ENCODE measurements at places on chromosomes 13 and 19.

DNA sequence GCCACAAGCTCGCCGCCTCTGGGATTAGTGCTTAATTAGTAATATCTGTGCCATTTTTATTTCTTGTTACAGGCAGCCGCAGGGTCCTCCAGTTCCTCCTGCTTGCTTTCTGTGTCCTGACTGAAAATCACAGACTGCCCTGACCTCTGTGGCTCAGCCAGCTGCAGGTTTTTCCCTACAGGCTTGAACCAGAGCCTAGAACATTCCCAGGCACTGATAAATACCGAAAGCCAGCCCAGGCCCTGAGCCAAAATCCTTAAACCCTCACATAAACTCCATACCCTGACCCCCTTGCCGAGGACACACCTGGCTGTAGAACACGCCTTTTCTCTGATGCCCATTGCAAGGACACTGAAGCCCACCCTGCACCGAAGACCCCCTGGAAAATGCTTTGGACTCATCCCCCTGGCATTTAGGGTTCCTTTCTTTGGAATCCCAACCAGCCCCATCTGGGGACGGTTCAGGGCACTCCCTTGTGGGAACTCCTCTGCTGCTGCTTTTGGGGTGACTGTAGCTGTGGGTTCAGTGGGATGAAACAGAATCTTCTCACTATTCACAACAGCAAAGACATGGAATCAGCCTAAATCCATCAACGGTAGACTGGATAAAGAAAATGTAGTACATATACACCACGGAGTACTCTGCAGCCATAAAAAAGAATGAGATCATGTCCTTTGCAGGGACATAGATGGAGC is 15.5 kb downstream of the DPP9 start:
- no peak for DNase-seq

DNA sequence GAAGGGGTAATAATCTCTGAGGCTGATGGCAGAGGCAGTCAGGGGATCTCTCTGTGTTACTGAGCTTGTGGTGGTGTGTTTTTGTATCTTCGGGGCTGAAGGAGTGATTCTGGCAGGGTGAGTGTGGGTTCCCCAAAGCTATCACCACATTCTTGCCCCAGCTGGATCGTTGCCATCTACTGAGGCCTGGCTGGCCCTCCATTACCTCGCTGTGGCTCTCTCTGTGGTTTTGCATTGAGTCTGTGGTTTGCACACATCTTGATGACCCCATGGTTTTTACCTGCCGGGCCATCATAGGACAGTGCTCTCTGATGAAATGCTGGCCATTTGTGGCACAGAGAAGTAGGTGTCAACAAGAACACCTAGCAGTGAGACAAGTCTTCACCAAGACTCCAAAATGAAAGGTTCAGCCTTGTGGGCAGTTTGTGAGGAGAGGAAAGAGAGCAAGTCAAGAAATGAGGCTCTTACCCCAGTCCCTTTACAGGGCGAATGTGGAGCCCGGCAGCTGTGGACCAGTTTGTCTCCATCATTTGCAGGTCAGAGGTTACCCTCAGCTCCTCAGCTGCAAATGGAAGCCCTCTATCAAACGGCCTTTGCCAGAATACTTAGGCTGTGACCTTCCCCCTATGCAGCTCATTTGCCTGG is 69.0 kb upstream of the NPAS1 start:
- DNase-seq = no peak

- no peak for DNase-seq
These were observed 13.6 kb downstream of the HAUS8 start for GRCh38 chr19:17061691-17062090.

- no peak for DNase-seq
These were observed 51.3 kb downstream of the COL4A2 start for GRCh38 chr13:110358381-110358780.

GRCh38 chr19:42271045-42271419 is 2.0 kb downstream of the CIC start:
- no peak for DNase-seq

- no peak for DNase-seq
These were observed 86.5 kb downstream of the PCDH9 start for GRCh38 chr13:67143544-67144115.

- DNase-seq = no peak
These were observed 88.2 kb downstream of the STK24 start for GRCh38 chr13:98488736-98489135.

DNA sequence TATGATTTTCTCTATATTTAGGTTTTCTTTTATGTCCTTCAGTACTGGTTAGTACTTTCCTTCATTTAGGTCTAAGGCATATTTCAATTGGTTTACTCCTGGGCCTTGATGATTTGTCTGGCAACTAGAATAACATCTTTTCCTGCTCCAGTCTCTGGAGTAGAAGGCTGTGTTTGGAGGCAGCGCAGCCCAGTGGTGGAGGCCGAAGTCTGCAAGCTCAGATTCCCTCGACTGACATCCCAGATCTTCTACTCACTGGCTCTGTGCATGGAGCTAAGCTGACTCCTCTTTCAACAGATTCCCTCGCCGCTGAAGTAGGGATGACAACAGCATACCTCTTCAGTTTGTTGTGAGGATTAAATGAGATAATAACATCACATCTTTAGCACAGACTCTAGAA is 141.0 kb downstream of the RAP2A start:
- DNase-seq = no peak

DNA sequence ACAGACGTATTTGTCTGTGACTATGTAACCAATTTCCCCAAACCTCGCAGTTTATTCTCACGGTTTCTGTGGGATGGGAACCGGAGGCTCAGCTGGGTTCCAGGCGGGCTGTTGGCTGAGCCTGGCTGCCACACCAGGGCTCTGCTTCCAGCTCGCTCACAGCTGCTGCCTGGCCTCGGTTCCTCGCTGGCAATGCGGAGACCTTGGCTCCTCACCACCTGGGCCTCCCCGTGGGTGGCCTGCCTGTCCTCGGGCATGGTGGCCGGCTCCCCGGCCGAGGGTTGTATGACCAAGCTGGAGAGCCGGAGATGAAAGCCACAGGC is 218.9 kb upstream of the MAB21L1 start:
- no peak for DNase-seq

DNA sequence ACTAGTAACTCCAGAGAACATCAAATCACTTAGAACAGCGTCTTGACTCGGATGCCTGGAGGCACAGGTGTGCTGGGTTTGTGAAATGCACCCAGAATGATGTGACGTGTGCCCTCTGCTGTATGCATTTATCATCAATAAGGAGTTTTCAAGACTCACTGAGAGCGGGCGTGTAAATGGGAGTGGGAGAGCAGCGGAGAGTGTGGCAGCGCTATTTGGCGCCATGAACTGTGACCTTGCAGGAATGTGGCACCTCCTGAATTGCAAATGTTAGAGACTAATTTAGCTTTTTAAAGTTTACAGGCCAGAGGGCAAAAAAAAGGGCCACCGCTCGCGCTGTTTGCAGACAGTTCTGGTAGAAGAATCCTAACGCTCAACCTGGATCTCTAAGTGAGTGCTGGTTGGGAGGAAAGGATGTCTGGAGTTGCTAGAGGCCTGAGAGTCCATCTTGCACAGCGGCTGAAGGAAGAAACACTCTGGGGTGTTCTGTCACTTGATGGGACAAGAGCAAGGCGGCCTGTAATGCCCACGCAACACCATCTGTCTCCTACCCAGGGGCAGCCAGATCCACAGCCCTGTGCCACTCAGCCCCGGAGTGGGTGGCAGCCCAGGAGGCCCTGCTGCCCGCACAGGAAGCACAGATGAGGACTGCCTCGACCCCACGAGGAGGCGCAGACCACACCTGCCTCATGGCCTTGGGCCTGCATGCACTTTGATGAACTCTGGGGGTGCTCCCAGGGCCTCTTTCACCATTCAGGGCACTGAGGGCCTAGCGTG is 19.7 kb downstream of the RANBP3 start:
- DNase-seq = no peak

GRCh38 chr13:28659621-28659970 is 666 bp downstream of the POMP start:
- no peak for DNase-seq

DNA sequence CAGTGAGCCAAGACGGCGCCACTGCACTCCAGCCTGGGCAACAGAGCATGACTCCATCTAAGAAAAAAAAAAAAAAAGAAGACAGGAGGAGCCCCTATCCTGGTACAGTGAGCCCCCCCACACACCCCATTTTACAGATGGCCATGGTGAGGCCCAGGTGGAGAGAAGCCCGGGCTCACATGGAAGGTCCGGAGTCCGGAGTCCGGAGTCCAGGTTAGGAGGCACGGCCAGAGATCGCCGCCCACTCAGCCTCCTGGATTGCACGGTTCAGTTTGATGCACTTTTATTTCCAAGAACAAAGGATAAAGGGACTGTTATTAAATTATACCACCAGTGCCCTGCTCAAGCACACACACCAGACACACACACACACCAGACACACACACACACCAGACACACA is 11.3 kb upstream of the BTBD2 start:
- DNase-seq = no peak

DNA sequence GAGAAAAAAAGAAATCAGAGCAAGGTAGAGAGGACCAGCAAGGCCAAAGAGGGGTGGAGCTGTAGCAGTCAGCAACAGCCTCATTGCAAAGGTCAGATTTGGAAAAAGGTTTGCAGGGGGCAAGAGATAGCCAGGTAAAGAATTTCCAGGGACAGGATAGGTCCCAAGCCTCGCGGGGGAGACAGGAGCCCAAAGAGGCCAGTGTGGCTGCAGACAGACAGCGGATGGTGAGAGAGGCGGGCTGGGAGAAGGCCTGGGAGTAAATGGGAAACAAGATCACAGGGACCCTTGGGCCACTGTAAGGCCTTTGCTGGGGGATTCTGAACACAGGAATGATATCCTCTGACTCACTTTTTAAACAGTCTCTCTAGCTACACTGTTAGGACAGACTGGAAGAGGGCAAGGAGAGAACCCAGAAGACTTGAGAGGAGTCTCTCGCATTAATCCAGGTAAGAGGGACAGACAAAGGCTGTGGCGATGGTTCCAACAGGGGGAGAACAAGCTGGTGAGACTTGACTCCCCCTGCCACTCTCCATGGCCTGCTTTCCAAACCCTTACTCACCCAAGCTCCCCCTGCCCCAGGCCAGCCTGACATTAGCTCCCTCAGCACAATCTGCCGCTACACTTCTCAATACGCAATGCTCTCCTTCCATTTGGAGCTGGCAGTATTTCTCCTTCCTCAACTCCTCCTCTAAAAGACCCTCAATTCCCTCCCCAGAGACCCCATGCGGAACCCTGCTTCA is 31.8 kb downstream of the DOCK9 start:
- DNase-seq = no peak

DNA sequence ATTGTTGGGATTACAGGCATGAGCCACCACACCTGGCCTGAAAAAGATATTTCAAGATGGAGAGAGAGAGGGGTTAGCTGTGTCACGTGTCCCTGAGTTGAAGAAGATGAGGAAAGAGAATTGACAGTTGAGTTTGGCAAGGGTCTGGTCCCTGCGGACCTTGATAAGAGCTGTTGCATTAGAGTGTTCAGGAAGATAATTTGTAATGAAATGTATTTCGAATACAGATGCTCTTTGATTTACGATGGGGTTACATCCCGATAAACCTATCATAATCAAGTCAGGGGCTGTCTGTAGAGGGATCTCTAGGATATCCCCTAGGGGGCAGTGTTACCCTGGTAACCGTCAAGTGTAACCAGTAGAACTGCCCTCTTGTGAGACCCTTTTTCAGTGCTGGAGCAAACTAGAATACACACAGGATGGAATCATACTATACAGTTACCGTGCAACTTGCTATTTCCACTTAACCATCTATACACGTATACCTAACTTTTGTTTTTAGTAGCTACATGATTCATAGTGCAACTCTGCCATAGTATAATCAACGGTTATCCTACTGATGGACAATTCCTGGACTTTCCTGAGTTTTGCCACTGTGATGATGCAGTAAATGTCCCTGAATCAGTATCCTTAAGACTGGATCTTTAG is 1.5 kb upstream of the ELOF1 start:
- peak; percentile 46 for DNase-seq

GRCh38 chr19:1837625-1838105 is 10.6 kb downstream of the REXO1 start:
- DNase-seq = peak; percentile 70

DNA sequence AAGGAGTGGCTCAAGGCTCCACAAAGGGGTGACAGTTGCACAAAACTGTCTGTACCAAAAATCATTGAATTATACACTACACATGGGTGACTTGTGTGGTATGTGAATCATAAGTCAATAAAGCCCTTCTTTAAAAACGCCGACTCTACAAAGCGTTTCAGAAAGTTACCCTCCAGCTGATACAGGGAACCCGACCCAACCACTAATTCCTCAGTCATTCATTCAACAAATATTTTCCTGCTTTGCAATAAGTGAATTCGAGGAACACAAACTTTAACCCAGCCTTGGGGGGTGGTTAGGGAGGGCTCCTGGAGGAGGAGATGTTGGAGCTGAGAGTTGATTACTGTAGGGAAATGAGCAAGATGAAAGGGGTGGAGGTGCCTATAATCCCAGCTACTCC is 32.0 kb downstream of the LTBP4 start:
- no peak for DNase-seq

DNA sequence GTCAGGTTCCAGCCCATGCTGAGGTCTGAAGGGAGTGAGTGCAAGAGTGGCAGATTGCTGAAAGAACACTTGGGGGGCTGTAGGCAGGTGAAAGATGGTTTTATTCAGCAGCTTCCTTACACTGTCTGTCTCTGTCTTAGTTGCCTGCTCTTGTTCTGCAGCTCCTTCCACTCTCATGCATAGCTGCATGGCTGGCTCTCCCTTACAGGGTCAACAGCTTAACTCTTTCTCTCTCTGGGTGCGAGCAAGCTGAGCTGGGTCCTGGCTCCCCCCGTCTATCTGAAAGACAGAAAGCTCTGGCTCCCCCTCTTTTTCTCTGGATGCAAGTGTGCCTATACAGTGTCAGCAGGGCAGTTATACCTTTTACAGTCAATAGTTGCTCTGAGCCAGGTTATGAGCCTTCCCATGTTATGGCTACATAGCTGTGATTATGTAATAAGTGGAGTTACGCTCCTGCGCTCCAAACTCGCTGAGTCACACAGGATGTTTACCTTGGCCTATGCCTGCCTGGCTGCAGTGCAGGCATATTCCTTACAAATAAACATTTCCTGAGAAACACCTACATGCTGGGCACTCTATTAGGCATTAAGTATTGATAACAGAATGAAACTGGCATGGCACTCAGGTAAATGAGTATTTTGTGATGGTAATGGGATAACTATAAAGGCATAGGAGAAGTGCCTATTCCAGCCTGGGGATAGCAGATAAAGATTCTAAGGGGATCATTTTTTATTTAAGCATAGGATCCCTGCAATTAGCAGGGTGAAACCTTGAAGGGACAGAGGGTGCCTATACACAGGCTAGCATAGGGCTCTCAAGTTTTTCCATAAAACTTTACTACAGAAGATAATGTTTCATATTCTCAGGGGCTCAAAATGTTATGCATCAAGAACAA is 826.9 kb upstream of the PCDH9 start:
- DNase-seq = no peak

DNA sequence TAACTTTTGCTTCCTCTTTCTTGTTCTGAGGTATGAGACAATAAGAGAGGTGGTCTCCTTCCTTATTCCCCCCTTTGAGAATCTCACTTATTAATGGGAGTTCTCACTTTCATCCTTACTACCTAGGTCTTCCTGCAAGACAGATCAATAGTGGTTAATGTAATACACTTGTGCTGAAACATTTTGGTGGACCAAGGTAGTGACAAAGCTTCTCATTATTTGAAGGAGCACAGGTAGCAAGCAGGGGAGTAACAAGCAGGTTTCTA is 17.9 kb downstream of the ZNF700 start:
- DNase-seq = no peak

- no peak for DNase-seq
These were observed 772.9 kb upstream of the SLITRK6 start for GRCh38 chr13:86572115-86572514.

GRCh38 chr19:55481794-55482155 is 3.2 kb upstream of the NAT14 start:
- DNase-seq = no peak
